ENCODE measurements at places on chromosomes 4 and X.

GRCh38 chr4:28176942-28177341 lies 1316.3 kb downstream of the STIM2 start:
- no peak for DNase-seq

- peak; percentile 49 for DNase-seq
These were observed 582.4 kb upstream of the FAM241A start for GRCh38 chr4:111562826-111563225.

GRCh38 chr4:115515772-115516171 lies 402.4 kb upstream of the NDST4 start:
- DNase-seq = no peak

- DNase-seq = peak; percentile 48
These were observed 520.4 kb downstream of the NLGN4X start for GRCh38 chrX:5708251-5708650.

GRCh38 chrX:115449742-115450141 lies 111.2 kb upstream of the PLS3 start:
- DNase-seq = no peak

DNA sequence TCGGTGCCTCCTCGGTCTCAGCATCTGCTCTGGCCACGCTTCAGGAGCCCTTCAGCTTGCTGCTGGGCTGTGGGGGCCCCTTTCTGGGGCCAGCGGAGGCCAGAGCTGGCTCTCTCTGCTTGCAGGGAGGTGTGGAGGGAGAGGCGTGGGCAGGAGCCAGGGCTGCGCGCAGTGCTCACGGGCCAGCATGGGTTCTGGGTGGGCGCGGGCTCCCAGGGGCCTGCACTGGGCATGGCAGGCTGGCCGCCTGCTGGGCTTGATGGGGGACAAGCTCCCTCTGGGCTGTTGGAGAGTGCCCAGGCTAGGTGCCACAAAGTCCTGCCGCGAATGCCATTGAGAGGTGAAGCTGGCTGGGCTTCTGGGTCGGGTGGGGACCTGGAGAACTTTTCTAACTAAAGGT lies 57.3 kb upstream of the AGA start:
- no peak for DNase-seq

DNA sequence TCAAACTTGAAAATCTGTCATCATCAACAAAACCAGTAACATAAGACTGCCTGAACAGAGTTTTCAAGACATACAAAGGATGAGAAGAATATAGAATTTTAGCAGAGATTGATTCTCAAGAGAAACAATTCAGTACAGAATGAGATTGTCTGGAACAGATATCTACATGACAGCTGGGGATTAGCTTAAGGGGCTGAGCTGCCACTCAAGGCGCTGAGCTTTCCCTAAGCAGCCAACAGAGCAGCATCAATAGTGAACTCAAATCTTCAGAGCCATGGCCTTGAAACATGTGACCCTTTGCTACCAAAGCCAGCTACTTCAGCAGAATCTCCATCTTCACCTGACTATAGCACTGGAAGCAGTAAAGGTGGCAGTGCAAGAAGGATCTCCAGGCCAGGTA lies 24.3 kb upstream of the PCDH10 start:
- no peak for DNase-seq

- DNase-seq = no peak
These were observed 12.8 kb downstream of the FRYL start for GRCh38 chr4:48767055-48767929.

- DNase-seq = no peak
These were observed 3.9 kb downstream of the TMEM33 start for GRCh38 chr4:41939016-41939626.

DNA sequence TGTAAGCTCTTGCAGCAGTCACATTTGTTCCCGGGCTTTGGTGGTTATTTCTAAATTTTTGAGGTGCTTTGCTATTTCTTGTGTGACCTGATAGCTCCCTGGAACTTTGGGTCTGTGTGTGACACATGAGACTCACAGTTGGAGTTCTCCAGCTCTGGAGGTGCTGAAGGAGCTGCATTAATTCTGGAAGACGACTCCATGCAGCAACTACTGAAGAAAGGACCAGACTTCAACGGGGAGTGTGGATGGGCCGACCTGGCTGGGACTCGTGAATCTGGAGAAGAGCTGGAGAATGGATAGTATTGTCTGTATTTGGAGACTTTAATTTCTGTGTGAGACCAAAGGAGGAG lies 1.5 kb downstream of the MRFAP1 start:
- DNase-seq = peak; percentile 24

DNA sequence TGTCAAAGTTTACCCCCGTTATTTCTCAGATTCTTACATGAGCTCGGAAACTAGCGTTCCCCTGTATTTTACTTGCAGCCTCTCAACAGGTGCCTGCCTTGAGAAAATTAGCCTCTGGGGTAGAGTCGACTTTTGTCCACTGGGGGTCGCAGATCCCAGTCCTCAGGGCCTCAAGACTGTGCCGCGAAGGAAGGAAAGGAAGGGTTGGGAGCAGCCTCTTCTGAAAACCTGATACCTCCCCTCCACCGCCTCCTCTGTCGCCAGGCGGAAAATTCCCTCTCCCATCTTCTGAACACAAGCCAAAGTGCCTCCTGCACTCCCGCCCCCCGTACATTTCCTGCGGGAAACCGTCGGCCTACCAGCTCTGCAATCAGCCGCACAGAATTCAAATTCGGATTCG lies 44.4 kb upstream of the TMSB15B start:
- peak; percentile 59 for DNase-seq

- DNase-seq = peak; percentile 77
These were observed 142.4 kb downstream of the TSPAN5 start for GRCh38 chr4:98516042-98516440.

GRCh38 chr4:140066031-140066930 lies 87.7 kb downstream of the MAML3 start:
- DNase-seq = no peak

- no peak for DNase-seq
These were observed 67.4 kb upstream of the SCML1 start for GRCh38 chrX:17669891-17670290.

DNA sequence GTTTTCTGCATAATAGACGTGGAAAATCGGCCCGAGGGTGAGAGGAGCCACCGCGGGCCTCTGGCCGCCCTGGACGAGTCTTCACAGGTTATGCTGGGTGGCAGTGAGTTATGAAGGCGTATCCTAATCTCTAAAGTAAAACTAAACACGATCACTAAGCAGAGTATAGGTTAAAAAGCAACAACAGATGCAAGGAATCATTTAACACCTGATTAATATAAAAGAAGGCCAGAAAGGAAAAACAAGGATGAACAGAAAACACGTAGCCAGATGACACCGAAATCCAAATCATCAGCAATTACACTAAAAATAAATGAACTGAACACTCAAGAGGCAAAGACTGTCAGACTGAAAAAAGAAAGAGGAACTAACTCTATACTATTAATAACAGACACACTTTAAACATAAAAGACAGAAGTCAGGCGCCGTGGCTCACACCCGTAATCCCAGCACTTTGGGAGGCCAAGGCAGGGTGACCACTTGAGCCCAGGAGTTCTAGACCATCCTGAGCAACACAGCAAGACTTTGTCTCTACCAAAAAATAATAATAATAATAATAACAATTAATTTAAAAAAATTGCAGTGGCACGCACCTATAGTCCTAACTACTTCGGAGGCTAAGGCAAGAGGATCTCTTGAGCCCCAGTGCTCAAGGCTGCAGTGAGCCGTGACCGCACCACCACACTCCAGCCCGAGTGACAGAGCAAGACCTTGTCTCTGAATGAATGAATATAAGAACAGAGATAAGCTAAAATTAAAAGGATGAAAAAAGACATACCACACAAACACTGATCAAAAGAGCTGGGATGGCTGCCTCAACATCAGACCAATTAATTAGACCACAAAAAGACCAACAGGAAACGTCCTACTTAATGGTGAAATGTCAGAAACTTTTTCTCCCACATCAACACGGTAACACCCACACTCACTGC lies 30.0 kb downstream of the CTBP1 start:
- DNase-seq = no peak

- no peak for DNase-seq
These were observed 2337.6 kb downstream of the PCDH7 start for GRCh38 chr4:33057736-33058135.

DNA sequence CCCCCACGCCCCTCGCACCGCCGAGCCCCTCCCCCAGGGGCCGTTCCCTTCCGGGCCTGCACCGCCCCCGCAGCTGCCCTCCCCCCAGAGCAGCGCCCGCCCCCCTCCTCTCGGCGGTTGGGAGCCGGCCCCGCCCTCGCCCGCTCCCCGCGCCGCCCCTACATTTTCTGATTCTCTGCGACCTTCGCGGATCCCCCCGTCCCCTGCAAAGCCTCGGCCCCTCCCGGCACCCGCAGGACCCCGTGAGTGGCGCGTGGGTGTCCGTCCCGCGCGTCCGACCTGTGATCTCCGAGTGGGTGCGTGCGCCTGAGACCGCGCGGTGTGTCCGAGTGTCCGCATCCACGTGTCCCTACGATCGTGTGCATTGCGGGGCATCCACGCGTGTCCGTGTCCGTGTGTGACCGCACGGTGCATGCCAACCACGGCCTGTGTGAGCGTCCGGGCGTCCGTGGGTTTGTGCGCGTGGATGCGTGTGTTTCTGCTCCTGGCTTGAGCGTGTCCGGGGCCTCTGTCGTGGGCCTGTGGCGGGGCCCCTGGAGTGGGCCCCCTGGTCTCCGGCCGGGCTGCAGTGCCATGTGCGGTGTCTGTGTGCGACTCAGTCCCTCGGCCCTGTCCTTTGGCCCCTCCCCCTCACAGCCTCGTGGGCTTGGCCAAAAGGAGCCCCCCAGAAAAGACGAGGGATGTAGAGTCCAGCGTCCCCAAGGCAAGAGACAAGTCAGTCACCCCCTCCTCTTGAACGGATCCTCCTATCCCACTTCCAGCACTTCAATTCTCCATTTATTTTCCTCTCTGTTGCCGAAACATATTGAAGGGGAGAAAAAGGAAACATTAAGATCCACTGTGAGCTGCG lies 8.8 kb upstream of the NKX1-1 start:
- no peak for DNase-seq

DNA sequence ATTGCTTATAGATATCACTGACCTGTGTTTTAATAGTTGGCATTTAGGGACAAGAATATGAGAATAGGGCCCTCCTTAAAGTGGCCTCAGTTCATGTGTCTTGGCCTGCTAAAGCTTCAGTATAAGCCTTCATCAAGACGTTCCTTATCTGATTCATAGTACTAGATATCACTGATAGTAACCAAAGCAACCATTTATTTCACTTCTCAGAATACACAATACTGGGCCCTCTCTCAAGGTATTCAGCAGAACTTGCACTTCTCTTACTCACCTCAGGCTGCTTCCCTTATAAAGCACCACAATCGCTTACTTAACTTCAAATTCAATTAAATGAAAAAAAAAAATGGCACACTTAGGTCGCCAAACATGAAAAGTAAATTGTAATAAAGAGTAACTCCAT lies 259.4 kb upstream of the PCDH7 start:
- no peak for DNase-seq

DNA sequence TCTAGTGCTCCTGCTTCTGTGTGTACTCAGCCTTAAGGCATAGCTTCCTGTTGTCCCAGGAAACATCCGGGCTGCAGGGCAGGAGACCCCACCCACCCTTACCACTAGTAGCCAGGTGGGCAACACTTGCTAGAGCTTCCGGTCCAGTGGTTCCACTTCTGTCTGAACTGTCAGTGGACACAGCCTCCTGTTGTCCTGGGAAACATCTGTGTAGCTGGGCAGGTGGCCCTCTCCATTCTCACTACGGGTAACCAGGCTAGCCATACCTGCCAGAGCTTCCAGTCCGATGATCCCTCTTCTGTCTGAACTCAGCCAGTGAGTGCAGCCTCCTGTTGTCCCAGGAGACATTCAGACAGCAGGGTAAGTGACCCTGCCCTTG lies 372.2 kb downstream of the INPP4B start:
- no peak for DNase-seq

- no peak for DNase-seq
These were observed 183.5 kb upstream of the NDP start for GRCh38 chrX:44156726-44157125.

DNA sequence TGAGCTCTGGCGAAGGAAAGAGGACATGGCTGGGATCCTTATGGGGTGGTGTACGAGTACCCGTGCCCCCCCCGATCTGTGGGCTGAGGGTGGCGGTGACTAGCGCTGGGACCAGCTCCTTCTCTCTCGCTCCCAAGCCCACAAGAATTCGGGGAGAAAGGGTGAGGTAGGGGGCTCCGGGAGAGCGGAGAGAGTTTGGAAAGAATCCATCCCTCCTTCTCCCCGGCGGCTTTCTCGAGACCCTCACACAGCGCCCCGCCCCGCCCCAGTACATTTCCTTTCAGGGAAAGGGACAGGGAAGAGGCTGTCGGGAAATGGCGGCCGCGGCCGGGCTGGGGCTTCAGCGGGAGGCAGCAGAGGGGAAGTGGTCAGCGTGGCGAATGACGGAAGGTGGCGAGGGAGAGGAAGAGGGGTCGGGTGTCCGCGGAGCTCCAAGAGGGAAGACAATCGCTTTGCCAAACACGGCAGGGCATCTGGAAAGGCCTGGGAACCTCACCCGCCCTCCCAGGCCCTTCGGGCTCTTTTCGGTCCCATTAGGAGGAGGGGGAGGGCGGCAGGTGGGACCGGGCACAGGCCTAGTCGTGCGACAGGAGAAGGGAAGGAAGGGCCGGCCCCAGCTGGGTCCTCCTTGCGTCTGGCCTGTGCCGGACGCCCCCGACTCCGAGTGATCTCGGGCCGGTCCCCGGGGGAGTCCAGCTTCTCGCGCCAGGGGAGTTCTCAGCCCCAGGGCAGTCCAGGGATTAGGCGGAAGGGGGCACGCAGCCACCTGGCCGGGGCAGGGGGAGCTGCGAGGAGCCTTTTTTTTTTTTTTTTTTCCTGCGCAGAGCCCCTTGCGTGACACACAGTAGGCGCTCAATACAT lies 10.2 kb downstream of the HNRNPH2 start:
- peak; percentile 25 for DNase-seq

GRCh38 chr4:78870056-78870455 lies 69.2 kb downstream of the PAQR3 start:
- DNase-seq = no peak

DNA sequence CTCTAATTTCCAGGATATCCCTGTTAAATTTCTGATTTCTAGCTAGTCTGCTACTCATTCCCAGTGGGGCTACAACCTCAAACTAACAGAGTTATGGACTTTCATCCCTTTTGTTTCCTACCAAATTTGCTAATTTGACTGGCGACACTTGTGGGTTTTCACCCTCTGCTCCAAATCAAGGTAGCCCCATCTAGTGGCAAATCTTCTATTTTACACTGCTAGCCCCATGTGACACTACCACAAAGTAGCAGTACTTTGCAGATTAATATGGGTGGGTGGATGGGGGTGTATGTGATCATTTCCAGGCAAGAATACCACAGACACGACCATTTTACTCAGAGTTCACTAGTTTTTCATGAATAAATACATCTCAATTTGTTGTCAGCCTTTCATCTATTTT lies 150.3 kb downstream of the MSL3 start:
- peak; percentile 9 for DNase-seq

GRCh38 chr4:46249106-46249505 lies 125.3 kb upstream of the GABRG1 start:
- no peak for DNase-seq
